ENCODE measurements at places on chromosomes 3 and 15.
A peak's percentile ranks its signal among the peaks of the same experiment; 100 is the strongest.

GRCh38 chr3:50155891-50156290 is 767 bp downstream of the SEMA3F start:
- DNase-seq: no peak

DNA sequence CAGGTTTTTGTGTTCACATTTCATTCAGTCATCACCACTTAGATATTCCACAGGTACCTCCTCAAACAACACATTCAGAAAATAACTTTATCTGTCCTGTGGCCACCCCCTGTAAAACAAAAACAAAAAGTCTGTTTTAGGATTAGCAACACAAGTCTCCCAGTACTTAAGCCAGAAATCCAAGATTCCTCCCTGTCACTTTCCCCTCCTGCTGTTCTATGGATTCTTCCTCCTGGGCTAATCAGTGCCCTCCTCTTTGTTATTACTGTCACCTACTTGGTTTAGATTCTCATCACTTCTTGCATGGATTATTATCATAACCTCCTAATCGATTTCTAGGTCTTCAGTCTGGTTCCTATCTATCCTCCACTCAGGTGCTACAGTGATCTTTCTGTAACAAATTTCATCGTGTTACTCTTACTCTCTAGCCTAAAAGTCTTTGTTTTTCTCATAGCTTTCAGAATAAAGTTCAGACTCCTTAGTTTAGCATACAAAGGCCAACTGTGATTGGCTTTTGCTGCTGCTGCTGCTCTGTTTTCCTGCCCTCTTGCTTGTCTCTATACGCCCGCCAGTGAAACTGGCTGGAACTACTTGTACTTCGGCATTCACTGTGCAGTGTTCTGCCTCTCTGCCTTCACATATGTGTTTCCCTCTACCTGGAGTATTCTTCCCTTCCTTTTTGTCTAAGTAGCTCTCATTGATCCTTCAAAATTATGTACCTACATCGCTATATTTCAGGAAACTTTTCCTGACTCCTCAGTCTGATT is 32.2 kb downstream of the PPP2R3A start:
- peak; percentile 36 for DNase-seq

- no peak for DNase-seq
Observed at GRCh38 chr15:75033809-75034208, 10.4 kb downstream of the PPCDC start.

DNA sequence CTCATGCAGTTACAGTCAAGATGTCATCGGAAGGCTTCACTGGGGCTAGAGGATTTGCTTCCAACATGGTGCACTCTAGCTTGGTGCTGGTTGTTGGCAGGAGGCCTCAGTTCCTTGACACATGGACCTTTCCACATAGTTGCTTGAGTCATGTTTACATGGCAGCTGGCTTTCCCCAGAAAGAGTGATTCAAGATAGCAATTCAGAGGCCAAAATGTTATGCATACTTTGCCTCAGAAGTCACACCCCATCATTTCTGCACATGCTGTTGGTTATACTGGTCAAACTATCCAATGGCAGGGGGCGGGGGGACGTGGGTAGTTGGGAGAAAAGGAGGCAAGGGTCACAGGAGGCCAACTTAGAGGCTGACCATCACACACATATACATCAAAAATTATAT is 58.7 kb downstream of the FOXB1 start:
- DNase-seq: no peak

DNA sequence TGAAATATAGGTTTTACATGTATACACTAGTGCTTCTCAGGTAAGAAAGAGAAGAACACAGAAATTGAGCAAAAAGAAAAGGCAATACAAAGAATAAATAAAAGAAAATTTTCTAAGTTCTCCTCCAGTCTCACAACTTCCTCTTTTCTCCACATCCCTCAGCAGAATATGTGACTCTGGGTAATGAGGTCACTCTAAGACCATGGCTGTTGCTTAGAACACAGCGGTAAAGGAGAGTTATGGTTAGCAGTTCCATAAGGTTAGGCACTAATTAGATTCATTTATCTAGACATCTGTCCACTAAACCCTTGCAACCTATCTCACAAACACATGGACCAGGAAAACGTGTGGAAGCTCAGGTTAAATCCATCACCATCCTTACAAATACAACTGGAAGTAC is 47.9 kb downstream of the IGSF11 start:
- DNase-seq: no peak

DNA sequence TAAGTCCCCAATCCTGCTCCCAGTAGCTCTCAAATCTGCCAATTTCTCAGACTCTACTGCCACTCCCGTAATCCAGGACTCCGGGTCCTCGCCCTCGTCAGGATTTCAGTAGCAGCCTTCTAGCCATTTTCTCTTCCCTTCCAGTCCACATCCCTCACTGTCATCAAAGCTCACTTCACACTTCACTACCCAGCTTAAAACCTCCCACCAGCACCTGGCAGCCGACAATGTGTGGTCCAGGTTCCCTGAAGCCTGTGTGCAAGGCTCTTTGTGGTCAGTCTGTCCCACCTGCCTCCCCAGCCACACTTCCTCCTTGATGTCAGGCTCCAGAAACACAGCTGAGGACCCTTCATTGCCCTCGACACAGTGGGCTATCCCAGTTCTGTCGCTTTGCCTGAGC is 304.5 kb upstream of the ROPN1 start:
- no peak for DNase-seq

DNA sequence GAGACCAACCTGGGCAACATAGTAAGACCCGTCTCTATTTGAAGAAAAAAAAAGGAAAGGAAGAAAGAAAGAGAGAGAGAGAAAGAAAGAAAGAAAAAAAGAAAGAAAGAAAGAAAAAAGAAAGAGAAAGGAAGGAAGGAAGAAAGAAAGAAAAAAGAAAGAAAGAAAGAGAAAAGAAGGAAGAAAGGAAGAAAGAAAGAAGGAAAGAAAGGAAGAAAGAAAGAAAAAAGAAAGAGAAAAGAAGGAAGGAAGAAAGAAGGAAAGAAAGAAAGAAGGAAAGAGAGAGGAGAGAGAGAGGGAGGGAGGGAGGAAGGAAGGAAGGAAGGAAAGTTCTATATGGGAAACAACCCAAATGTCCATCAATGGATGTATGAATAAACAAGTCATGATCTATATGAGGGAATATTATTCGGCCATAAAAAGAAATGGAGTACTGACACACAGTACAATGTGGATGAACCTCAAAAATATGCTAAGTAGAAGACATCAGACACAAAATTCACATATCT is 28.8 kb upstream of the TM4SF1 start:
- no peak for DNase-seq

GRCh38 chr3:126952983-126953660 is 29.8 kb upstream of the PLXNA1 start:
- DNase-seq: no peak

DNA sequence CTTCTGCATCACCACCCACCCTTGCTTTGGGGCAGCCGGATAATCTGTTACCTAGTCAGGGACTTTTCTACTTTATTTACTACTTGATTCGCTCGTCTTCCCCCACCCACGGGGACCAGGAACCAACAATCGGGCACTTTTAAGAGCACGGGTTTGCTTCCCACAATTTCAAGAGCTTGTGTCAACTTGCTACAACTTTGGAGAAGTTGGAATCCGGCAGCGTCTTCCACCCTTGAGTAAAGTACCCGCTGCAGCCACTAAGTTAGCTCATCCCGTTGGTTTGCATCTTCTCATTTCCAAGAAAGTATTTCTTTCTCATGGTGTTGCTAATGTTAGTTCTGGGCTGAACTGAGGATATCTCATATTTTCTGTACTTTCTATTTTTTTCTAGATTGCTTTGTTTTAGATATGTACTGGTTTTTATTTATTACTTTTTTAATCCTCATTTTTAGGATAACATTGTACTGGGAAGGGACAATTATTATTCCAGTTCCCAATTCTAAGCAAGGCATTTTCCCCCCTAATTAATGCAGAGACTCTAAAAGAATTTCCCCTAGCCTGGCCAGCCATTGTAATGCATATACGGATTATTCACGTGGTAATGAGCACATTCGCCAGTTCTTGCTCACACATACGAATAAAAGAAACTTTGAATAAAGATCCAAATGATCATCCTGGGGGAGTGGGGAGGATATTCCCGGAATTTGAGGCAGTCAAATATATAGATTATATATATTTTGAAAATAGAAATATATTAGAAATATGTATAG is 4.0 kb downstream of the SOX2 start:
- DNase-seq: no peak

DNA sequence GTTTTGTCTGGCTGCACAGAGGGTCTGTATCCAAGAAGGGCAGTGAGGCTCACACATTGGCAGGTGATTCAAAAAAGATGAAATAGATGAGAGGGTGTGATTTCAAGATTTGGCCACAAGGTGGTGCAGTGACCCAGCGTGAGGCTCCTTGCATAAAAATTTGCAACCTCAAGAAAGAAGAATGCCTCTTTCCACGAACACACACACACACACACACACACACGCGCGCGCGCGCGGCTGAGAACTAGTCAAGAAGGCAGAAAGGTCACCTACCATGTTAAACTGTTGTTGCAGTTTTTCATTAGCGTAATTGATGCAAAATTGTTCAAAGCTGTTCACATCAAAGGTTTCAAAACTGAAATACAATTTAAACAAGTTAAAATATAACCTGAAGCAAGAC is 39.2 kb downstream of the MYO5C start:
- DNase-seq: peak; percentile 78

- DNase-seq: peak; percentile 22
Observed at GRCh38 chr3:126474498-126475412, 936 bp downstream of the ZXDC start.

DNA sequence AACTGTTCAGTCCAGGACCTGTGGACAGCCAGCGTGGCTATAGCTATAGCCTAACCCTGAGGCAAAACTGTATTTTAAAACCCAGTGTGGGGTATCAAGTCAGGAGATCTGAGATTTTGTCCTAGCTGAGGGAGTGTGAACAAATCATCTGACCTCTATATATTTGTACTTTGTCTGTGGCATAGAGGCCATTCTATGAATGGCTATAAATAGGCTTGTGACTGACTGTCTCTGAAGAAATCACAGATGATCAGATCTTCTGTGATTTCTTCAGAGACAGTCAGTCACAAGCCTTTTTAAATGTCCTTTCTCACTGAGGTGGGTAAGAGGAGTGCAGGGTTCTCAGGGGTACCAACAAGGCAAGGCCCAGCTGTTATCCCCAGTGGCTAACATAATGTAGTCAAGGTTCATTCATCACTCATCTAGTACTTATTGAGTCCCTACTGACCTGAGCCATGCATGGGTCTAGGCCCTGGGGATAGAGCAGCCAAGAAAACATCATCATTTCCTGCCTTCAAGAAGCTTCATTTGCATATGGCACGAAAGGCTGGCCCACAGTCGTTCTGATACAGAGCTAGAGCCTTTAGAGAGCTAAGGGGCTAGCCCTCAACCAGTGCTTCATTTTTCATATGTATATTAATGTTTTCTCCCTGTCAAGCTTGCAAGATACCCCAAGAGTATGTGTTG is 53.3 kb downstream of the TIPARP start:
- no peak for DNase-seq
